ENCODE measurements at places on chromosomes 12 and 14.

GRCh38 chr12:12267742-12268200 lies 927 bp upstream of the LRP6 start:
- DNase-seq, result no peak

GRCh38 chr12:54384591-54385041 lies at the start of gene ZNF385A:
ZNF385A (minus strand) TSS chr12:54384733; CDS start chr12:54384514, 219 bp downstream.
- no peak for DNase-seq

- peak; percentile 59 for DNase-seq
Measured at GRCh38 chr12:111596985-111597830, 1.9 kb downstream of the ATXN2 start.

GRCh38 chr12:52798671-52799504 lies 3.0 kb upstream of the KRT3 start:
- DNase-seq, result peak; percentile 25

DNA sequence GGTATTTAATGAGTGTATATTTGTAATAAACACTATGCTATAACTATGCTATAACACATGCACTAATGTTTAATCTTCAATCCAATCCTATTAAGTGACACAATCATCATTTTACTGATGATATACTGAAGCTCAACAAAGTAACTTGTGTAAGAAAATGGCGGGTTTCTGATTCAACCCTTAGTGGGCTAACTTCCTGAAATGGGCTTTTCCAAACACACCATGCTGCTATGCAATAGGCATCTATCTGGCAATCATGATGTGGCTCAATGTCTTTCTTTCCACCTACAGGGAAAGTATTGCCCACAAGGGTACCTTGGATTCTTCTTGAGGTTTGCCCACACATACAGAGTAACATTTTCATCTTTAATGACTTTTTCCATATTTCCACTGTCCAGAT lies 48.3 kb downstream of the DNAI7 start:
- DNase-seq, result no peak

- DNase-seq, result no peak
Measured at GRCh38 chr12:47742253-47742825, 16.3 kb downstream of the RAPGEF3 start.

DNA sequence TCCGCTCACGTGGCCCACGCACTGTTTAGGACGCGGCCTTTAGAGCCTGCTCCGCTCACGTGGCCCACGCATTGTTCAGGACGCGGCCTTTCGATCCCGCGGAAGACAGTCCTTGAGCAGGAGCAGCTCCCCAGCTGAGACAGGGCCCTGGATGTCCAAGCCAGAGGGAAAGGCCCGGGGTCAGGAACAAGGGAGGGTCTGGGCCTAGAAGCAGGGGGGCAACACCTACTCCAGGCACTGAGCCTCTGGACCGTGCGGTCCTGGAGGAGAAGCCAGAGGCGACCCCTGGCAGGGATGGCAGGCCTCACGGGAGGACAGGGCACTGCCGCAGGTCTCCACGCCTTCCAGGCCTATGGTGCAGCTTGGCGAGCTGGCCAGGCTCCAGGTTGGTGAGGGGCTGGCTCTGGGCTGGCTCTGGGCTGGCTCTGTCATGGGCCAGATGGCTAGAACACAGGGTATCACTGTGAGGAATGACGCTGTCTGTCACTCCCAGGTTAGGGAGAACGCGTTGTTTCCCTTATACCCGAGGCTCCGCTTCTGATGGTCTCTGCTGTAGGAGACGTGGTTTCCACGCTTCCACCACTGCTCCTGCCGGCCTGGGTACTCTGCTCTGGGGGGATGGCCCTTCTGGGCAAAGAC lies 341.7 kb downstream of the TMEM121 start:
- no peak for DNase-seq
